ENCODE measurements at places on chromosomes 11 and 22. TPM values are rescaled to one million over a fixed set of nuclear protein-coding genes. Genes with fewer than 3 reads are reported as not detected.

- DNase-seq, result no peak
Observed at GRCh38 chr22:39223091-39223710, 21.6 kb downstream of the PDGFB start.

DNA sequence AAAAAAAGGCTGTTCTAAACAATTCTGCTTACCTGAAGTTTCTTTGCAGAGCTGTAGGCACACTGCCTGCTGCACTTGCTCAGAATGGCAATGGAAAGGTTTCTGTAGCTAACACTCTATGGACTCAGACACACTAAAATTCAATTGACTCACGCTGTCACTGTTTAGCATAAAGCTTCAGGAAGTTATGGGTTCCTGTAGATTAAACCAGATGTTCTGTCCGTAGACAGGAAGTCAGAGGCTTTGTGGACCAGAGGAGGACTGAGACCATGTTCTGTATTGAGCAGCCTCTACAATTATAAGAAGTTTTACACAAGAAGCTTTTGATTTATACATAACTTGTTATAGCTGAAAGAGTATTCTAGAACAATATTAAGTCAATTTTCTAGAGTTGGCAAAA is 70.4 kb downstream of the GLYATL1 start:
- DNase-seq, result no peak

DNA sequence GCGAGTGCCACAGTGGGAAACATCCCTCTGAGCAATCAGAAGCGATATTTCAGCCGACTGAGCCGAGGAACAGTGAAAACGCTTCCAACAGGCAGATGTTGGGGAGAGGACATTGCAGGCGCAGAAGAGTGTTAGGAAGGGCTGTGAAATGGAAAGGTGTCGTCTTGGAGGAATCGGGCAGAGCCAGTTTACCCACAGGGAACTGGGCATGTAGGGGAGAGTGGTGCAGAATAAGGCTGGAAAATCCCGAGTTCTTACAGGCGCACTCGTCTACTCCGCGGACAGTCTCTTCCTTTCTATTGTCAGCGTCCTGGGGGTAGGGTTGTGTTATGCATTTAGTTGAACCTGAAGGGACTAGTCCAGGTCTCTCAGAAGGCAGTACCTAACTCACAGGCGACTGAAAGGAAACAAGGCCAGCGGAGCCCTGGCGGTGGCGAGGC is 1.1 kb upstream of the APLP2 start:
- no peak for DNase-seq

- DNase-seq, result peak; percentile 79
Observed at GRCh38 chr11:62340269-62340901, 3.1 kb downstream of the ASRGL1 start.

DNA sequence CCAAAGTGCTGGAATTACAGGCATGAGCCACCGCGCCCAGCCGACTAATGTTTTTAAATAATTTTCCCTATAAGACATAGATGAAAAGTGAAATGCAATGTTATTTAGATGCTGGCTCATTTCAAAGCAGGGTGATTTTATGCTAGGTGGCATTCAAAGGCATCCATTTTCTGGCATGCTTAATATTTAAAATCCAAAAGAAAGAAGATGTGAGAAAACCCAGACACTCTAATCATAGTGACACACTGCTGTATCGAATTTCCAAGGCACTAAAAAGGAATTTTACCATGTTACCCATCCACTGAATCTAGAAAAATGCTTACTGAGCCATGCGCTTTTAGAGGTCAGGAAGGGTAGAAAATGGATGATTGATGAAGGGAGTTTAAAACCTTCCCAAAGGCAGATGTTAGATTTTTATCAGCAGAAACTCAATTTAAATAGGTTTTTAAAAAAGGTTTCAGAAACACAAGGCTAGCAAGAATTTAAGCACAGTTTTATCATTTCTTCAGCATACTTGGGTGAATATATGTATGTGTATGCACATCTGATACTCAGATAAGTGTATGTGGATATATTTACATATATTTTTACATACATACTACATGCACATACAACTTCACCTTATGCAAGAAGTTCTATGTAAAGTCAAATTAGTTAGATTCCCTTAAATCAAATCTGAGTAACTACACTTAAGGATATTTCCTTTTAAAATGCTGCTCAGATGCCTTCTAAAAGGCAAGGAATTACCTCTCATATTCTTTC is 24.1 kb upstream of the CCDC89 start:
- DNase-seq, result no peak

DNA sequence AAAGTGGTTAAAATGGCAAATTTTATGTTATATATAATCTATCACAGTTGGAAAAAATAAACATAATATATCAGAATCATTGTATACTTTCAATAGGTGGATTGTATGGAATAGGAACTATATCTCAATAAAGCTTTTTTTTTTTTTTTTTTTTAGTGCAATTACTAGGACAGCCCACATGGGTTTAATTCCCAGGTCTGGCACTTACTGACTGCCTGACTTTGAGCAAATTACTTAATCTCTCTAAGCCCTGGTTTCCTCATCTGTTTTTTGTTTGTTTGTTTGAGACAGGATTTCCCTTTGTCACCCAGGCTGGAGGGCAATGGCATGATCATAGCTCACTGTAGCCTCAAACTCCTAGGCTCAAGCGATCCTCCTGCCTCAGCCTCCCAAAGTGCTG is 26.1 kb upstream of the BAIAP2L2 start:
- DNase-seq, result no peak

DNA sequence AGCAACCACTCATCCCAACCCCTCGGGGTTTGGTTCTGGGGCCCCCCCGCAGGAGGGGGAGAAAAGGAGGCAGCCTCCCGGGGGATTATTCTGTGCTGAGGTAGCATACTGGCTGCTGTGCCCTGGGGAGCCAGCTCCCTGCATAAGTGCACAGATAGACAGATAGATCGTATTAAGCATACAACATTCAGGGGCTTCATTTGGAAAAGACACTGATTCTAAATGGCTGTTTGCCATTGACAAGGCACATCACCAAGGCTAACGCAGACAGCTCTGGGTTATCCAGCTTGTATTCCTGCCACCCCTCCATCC is 547.9 kb downstream of the BUD13 start:
- DNase-seq, result no peak

GRCh38 chr11:36388071-36388470 is 92.0 kb downstream of the PRR5L start:
- DNase-seq, result no peak

GRCh38 chr11:70360211-70360610 is 38.1 kb upstream of the CTTN start:
- no peak for DNase-seq

DNA sequence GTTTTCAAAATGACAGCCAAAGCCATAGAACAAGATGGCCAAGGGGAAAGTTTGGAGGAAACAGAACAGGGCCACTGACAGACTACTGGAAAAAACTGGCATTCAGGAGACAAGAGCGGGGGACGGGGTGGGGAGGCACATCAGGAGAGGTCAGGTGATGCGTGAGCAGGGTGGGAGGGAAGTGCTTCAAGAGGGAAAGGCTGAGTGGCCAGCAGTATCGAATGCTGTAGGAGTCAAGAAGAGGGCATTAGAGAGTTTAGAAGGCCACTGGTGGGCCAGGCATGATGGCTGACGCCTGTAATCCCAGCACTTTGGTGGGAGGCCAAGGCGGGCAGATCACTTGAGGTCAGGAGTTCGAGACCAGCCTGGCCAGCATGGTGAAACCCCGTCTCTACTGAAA is 8.2 kb downstream of the GTPBP1 start:
- DNase-seq, result no peak

- no peak for DNase-seq
Observed at GRCh38 chr11:72349616-72350218, 84.6 kb downstream of the CLPB start.

GRCh38 chr11:11668781-11669180 is 47.0 kb upstream of the GALNT18 start:
- no peak for DNase-seq

DNA sequence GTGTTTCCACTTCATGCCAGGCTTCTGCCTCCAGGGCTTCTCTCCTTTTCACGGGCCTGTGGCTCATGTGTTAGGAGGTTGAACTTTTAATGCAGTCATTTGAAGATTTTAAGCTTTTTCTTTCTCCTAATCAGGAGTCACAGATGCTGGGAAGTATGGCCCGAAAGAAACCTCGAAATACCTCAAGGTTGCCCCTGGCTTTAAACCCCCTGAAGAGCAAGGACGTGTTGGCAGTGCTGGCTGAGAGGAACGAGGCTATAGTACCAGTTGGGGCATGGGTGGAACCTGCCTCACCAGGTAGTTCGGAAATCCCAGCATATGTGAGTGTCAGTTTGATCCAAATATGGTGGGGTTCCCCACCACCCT is 571 bp downstream of the CCDC15 start:
- no peak for DNase-seq

DNA sequence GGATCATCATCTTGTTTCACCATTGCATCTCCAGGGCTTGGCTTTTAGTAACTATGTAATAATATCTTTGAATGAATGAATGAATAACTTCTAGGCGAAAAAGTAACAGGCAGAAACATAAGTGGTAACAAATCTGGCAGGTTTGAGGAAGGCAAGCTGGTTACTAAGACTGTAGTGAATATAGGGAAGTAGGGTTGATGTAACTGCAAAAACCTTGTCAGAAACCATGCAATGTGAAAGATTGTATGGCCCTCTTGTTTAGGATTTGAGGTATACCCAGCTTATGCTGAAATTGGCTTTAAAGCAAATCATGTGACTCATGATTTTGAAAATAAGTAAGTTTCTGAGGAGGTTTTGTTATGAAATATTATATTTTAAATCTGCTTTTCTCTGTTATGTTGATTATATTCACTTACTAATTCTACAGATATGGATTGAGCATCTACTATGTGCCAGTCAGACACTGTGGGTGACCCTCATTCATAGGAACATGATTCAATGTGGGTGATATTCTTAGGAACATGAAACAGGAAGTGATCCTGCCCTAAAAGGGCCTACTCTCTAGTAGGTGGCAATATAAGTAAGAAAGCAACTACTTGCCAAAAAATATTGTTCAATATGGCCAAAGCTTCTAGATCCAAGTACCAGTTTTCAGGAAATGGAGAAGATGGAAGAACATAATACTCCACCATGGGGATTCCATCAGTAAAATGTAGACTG is 115.5 kb upstream of the CCDC90B start:
- no peak for DNase-seq

CELSR1 gene
- 1.9 TPM for total RNA-seq

ANO5 gene
- total RNA-seq, result 1.2 TPM

SHANK3 gene
- total RNA-seq, result 56.6 TPM

SHANK2 gene
- 3.7 TPM for total RNA-seq

CAVIN3 gene
- total RNA-seq, result 145 TPM

PATE4 gene
- not detected for total RNA-seq

GRIA4 gene
- total RNA-seq, result 0.45 TPM

UBQLN3 gene
- 1.1 TPM for total RNA-seq

ST14 gene
- 2.8 TPM for total RNA-seq
